ENCODE measurements at places on chromosomes 12 and 14. TPM values are rescaled to one million over a fixed set of nuclear protein-coding genes. Genes with fewer than 3 reads are reported as not detected.

CCDC177 gene
- not detected for total RNA-seq

KRT77 gene
- total RNA-seq, result not detected

GRCh38 chr14:42228611-42229010 lies 621.9 kb downstream of the LRFN5 start:
- DNase-seq, result no peak

DNA sequence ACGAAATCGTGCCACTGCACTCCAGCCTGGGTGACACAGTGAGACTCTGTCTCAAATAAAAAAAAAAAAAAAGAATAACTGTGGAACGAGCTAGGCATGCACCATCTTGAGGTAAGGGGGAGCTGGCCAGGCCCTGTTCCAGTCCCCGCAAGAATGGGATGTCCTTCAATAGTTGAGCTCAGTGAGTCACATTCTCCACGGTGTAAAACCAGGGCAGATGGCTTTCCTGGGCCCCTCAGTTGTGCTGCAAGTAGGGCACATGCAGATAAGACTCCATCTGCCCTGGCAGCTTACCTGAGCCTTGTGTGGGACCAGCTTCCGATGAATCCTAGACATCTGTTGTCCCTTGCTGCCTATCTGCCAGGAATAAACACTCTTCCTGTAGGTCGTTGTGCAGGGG lies 312.1 kb downstream of the VRK1 start:
- DNase-seq, result no peak

GRCh38 chr12:103399986-103400385 lies 95.8 kb downstream of the C12orf42 start:
- DNase-seq, result no peak

DNA sequence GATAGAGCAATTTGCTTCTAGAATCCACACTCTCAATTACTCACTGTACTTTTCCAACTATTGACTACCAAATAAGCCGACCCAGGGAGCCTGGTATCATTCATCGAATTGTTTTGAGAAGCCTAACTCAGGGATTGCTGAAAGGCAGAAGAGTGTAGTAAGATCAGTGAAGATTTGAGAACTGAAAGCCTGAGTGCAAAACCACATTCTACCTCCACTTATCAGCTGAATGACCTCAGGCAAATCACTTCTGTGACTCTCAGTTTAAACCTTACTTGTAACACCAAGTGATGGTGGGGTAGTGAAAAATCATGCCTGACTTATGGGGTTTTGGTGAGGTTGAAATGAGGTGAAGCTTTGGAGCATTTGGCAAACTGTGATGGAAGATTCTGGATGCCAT lies 126.1 kb upstream of the MAX start:
- no peak for DNase-seq

DNA sequence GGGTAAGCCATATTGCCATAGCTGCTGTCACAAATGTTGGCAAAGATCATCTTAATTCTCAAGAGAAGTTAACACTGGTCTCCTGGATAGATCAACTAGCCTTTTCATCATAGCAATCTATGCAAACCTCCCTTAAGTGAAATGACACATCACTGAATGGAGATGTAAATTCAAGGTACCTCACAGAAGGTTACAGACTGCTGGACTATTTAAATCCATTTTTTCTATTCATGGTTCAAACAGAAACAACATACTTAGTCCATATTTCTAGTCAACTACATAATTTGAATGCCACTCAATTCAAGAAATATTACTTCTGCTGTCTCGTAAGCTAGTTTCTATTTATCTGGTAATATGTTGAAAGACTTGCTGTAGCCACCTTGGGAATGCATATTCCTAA lies 748.3 kb downstream of the C12orf50 start:
- DNase-seq, result no peak

DNA sequence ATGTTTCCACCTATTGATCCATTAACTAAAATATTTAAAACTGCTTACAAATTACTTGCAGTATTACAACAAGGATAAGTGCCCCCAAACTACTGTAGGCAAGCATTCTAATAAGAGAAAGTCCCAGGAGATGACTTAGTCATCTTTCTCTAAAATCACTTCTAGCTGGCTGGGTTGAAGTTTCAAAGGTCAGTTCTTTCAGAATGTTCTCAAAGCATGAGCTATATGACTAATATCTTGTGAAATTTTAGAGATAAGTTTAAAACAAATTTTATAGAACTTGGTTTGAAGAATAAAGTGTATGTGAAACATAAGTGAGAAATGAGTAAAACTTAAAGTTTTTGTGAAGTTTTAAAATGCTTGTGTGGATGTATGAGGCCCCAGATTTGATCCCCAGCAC lies 24.3 kb upstream of the OR6J1 start:
- DNase-seq, result peak; percentile 58

Measured in renal cortical epithelial cell (primary cell).